Mesothelial cell of epicardium (in vitro differentiated cells): ENCODE measurements at places on chromosomes 6 and 20. TPM values are rescaled to one million over a fixed set of nuclear protein-coding genes. Genes with fewer than 3 reads are reported as not detected.
A peak's percentile ranks its signal among the peaks of the same experiment; 100 is the strongest.

DNA sequence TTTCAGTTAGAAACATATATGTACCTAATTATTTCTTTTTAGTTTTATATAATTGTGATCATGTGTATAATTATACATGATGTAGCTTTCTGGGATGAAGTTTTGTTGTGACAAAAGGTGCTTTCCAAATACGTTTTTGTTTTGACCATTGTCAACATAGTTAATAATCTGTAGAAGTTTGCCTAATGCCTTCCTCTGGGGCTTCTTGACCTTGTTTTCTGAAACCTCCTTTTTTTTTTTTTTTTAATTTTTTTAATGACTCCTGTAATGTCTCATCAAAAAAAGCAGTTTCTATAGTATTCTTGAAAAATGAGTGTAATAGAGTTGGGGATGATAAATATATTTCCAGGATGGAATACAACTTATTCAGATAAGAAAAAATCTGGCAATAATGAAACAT is 434.7 kb upstream of the SOX4 start:
- H3K4me1 ChIP-seq, result peaks cover 22% of the 10 kb centered on the region
- H3K4me3 ChIP-seq, result no peak overlapping the region

GRCh38 chr6:144330017-144330987 is 45.2 kb downstream of the UTRN start:
- DNase-seq, result peak; percentile 81
- H3K27me3 ChIP-seq, result no peaks in the 10 kb centered on the region
- H3K4me3 ChIP-seq, result peak overlapping the region; percentile 78

- no peaks in the 10 kb centered on the region for H3K36me3 ChIP-seq
- H3K27me3 ChIP-seq, result no peaks in the 10 kb centered on the region
- H3K4me1 ChIP-seq, result peaks cover 45% of the 10 kb centered on the region
- no peak overlapping the region for H3K4me3 ChIP-seq
Observed at GRCh38 chr6:158852312-158853071, 33.3 kb upstream of the EZR start.

DNA sequence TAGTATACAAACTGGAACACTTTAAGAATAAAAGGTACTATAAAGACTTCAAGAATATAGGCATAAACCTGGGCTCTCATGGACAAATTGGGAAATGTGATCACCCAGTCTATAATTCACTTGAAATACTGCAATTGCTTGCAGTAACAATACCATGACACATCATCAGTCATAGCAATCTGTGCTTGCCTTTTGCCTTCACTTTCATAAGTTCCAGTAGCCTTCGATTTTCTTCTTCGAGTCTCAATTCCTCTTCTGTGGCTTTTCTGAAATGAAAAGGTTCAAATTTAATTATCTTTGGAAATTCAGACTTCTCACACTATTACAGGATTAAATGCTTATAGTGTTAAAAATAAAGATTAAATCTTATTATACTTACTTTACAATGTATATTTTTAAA is 96.3 kb upstream of the ZBTB24 start:
- DNase-seq, result no peak
- no peak overlapping the region for H3K27ac ChIP-seq
- H3K4me1 ChIP-seq, result no peaks in the 10 kb centered on the region
- peaks cover 16% of the 10 kb centered on the region for H3K27me3 ChIP-seq
- H3K36me3 ChIP-seq, result no peaks in the 10 kb centered on the region

IL17A gene
- total RNA-seq, result not detected in 3 replicates

GRCh38 chr6:139654888-139655782 is 280.7 kb upstream of the CITED2 start:
- no peak for DNase-seq
- peak overlapping the region; percentile 29 for H3K27ac ChIP-seq
- H3K4me1 ChIP-seq, result peaks cover 30% of the 10 kb centered on the region
- no peak overlapping the region for H3K4me3 ChIP-seq

DNA sequence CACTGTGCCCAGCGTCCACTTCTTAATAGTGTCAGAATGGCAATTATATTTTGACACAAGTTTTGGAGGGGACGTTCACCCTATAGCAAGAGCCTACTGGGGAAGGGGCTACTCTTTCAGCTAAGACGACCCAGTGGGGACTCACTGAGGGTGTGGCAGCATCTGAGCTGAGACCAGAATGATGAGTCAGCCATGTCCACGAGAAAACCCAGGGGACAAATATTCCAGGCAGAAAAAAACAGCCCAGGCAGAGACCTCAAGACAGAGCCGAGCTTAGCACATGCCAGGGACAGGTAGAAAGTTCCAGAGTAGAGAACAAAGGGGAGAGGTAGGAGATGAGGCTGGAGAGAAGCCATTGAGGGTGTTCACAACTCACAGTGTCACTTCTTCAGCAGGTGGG is 11.2 kb downstream of the CNBD2 start:
- no peak for DNase-seq
- H3K27ac ChIP-seq, result no peak overlapping the region
- no peaks in the 10 kb centered on the region for H3K36me3 ChIP-seq

GRCh38 chr20:47296950-47297349 is 59.5 kb downstream of the ZMYND8 start:
- DNase-seq, result no peak
- H3K36me3 ChIP-seq, result peaks cover 54% of the 10 kb centered on the region
- no peaks in the 10 kb centered on the region for H3K27me3 ChIP-seq
- H3K27ac ChIP-seq, result no peak overlapping the region
- no peak overlapping the region for H3K4me3 ChIP-seq
- H3K4me1 ChIP-seq, result no peaks in the 10 kb centered on the region

GRCh38 chr20:34938466-34939163 is 17.0 kb downstream of the GSS start:
- H3K27me3 ChIP-seq, result no peaks in the 10 kb centered on the region
- no peak for DNase-seq
- no peaks in the 10 kb centered on the region for H3K4me1 ChIP-seq
- peaks cover 46% of the 10 kb centered on the region for H3K36me3 ChIP-seq
- H3K4me3 ChIP-seq, result no peak overlapping the region
- no peak overlapping the region for H3K27ac ChIP-seq

DNA sequence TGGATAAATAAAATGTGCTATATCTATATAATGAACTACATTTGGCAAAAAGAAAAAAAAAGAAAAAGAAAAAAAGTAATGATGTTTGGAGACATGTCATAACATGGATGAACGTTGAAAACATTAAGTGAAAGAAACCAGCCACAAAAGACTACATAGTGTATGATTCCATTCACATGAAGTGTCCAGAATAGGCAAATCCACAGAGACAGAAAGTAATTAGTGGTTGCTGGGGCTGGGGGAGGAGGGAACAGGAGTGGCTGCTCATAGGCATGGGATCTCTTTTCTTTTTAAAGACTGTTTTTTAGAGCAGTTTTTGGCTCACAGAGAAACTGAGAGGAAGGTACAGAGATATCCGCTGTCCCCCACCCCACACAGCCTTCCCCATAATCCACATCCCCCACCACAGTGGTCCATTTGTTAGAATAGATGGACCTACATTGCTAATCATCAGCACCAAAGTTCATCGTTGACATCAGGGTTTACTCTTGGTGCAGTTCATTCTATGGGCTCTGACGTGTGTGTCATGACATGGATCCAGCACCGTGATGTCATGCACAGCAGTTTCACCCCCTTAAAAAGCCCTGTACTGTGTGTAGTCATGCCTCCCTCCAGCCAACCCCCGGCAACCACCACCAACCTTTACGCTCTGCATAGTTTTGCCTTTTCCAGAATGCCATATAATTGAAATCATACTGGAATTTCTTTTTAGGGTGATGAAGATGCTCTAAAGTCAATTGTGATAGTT is 240.9 kb upstream of the RREB1 start:
- no peak overlapping the region for H3K27ac ChIP-seq
- no peaks in the 10 kb centered on the region for H3K27me3 ChIP-seq
- DNase-seq, result no peak
- H3K36me3 ChIP-seq, result no peaks in the 10 kb centered on the region

MYH7B gene
- 0.73 to 1.8 TPM (median 1.3 TPM) in 3 replicates for total RNA-seq

DNA sequence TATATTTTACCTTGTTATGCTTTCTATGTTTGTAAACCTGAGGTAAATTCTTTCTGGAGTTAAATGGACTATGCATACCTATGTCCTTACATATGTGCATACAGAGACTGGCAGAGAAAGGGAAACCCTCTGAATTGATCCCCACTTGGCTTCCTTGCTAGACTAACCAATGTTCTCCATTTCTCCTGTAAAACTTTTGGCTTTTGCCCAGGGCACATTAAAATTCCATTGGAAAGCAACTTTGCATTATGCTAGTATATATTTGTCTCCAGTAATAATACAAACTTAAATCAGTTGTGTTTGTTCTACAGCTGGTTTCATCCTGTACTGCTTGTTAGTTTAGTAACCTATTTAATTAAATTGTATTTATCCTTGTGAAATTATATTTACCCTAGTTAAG is 646.0 kb upstream of the MARCKS start:
- H3K4me3 ChIP-seq, result no peak overlapping the region
- H3K27me3 ChIP-seq, result no peaks in the 10 kb centered on the region
- DNase-seq, result no peak

SEMG1 gene
- not detected in 3 replicates for total RNA-seq

DNA sequence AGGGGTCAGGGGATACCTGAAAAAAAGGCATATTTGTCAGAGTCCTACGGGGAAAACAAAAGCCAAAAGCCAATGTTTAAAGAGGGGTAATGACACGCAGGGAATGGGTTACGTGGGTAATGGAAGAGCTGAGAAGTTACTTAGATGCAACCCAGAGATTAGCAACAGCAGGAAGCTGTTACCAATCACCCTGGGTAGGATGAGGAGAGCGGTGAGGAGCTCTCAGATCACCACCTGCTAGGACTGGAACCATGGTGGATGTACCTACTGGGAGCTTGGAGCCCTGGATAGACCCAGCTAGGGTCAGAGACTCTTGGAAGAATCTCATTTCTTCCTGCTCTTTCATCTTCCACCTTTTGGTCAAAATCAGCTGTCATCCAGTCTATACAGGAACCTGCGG is 51.2 kb upstream of the RNF24 start:
- peak overlapping the region; percentile 69 for H3K27ac ChIP-seq
- H3K36me3 ChIP-seq, result peaks cover 2% of the 10 kb centered on the region
- no peak overlapping the region for H3K4me3 ChIP-seq
- H3K27me3 ChIP-seq, result no peaks in the 10 kb centered on the region

- H3K4me1 ChIP-seq, result peaks cover 13% of the 10 kb centered on the region
- peak within 1 kb of the TSS; percentile 69 for H3K4me3 ChIP-seq
- H3K36me3 ChIP-seq, result no peaks in the 10 kb centered on the region
- peak; percentile 79 for DNase-seq
- H3K27me3 ChIP-seq, result peaks cover 92% of the 10 kb centered on the region
- H3K27ac ChIP-seq, result no peak within 1 kb of the TSS
Observed at GRCh38 chr6:149922642-149923326, at the start of gene RAET1G. RAET1G (minus strand) TSS chr6:149923121; CDS start chr6:149923010, 111 bp downstream.

LAMA5 gene
- total RNA-seq, result 571 to 618 TPM (median 601 TPM) in 3 replicates

PTK6 gene
- 0.11 to 0.18 TPM in 2 of 3 replicates, not detected in the other for total RNA-seq

DNA sequence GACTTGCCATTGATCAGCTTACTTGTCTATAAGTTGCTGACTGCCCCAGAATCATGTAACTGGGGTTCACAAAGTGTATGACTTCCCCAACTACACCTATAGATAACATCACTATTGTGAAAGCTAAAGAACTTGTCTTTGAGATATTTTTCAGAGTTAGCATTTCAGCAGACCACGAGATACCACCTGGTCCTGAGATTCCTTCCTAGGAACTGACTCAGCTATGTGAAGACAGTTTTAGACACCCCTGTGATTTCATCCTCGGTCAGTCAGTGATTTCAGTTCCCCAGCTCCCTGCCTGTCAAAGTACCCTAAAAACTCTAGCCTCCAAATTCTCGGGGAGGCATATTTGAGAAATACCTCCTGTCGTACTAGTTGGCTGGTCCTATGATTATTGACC is 62.4 kb downstream of the TXNDC5 start:
- peaks cover 1% of the 10 kb centered on the region for H3K36me3 ChIP-seq
- H3K27ac ChIP-seq, result no peak overlapping the region
- no peak for DNase-seq

- H3K4me3 ChIP-seq, result no peak overlapping the region
- H3K36me3 ChIP-seq, result peaks cover 10% of the 10 kb centered on the region
- no peaks in the 10 kb centered on the region for H3K4me1 ChIP-seq
- no peak for DNase-seq
- H3K27ac ChIP-seq, result no peak overlapping the region
Observed at GRCh38 chr6:128007658-128008057, 106.8 kb upstream of the THEMIS start.

- H3K36me3 ChIP-seq, result no peaks in the 10 kb centered on the region
- DNase-seq, result no peak
- H3K4me1 ChIP-seq, result no peaks in the 10 kb centered on the region
- H3K27me3 ChIP-seq, result no peaks in the 10 kb centered on the region
Observed at GRCh38 chr6:55925292-55925691, 49.9 kb upstream of the BMP5 start.

GRCh38 chr6:52573295-52573694 is 3.6 kb downstream of the TRAM2 start:
- no peaks in the 10 kb centered on the region for H3K36me3 ChIP-seq
- peak overlapping the region; percentile 87 for H3K27ac ChIP-seq
- H3K4me3 ChIP-seq, result peak overlapping the region; percentile 37
- peaks cover 79% of the 10 kb centered on the region for H3K4me1 ChIP-seq
- H3K27me3 ChIP-seq, result no peaks in the 10 kb centered on the region

- H3K36me3 ChIP-seq, result no peaks in the 10 kb centered on the region
- DNase-seq, result no peak
- peaks cover 81% of the 10 kb centered on the region for H3K27me3 ChIP-seq
- H3K27ac ChIP-seq, result no peak overlapping the region
Observed at GRCh38 chr20:20375862-20376261, 8.0 kb downstream of the INSM1 start.

DNA sequence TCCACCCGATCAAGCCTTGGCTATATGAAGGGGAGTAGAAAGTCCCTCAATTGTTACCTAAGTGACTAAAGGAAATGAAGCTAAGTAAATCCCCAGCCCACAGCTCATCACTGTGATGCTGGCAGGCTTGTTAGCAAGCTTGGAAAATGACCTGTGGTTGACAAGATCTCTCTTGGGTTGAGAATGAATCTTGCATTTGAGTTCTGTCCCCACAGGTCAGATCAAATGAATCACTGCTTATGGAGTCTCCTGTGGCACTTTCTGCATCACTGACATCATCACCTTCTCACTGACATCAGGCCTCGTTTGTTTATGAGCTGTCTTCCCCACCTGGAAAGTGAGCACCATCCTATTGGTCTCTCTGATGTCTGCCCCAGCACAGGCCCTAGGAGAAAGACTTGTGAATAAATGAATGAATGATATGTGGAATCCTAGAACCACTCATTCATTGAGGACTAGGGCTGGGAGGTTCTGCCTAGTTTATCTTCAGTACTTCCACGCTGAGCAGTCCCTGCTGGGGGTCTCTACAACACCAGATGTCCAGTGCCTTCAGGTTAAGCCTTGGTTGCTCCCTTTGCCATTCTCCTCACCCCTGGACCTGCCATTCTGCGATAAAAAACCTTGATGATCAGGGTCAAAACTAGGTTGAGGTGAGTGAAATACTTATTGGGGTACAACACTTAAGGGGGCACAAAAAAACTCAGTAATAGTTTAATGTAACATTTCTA is 318.4 kb upstream of the MOCS1 start:
- no peaks in the 10 kb centered on the region for H3K4me1 ChIP-seq
- no peak overlapping the region for H3K4me3 ChIP-seq
- peaks cover 60% of the 10 kb centered on the region for H3K27me3 ChIP-seq
- no peak overlapping the region for H3K27ac ChIP-seq
- no peaks in the 10 kb centered on the region for H3K36me3 ChIP-seq

DNA sequence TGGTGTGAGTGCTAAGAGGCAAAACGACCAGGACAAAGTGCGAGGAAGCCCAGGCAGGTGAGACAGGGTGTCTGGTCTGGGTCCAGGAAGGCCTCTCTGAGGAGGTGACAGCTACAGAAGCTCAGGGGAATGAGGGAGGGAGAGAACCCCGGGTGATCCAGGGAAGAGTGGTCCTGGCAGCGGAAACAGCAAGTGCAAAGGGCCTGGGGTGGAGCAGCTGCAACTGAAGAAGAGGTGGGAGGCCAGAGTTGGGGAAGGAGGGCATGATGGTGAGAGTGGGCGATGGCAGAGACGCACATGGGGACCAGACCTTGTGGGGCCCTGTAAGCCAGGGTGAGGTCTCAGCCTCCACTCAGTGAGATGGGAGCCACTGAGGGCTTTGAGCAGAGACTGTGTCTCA is 45.8 kb downstream of the DLGAP4 start:
- no peaks in the 10 kb centered on the region for H3K36me3 ChIP-seq
- H3K27me3 ChIP-seq, result peaks cover 11% of the 10 kb centered on the region
- no peaks in the 10 kb centered on the region for H3K4me1 ChIP-seq
